ENCODE measurements at places on chromosomes 11 and 22.

DNA sequence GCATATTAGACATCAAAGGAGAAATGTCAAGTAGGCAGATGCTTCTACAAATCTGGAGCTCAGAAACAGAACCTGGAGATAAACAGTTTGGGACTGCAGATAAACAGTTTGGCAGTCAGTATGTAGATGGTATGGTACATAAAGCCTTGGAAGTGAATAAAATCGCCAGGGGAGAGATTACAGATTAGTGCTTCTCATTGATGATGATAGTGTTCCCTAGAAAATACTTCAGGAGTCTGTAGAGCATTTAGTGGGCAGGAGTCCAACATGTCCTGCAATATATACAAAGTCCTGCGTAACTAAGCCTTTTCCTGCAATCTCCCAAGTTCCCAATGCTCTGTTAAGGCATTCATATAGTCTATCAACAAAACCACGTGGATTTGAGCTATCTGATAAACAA lies 35.2 kb downstream of the NARS2 start:
- no peak for DNase-seq

GRCh38 chr11:130477586-130478203 lies 29.2 kb downstream of the ADAMTS15 start:
- DNase-seq, result no peak

DNA sequence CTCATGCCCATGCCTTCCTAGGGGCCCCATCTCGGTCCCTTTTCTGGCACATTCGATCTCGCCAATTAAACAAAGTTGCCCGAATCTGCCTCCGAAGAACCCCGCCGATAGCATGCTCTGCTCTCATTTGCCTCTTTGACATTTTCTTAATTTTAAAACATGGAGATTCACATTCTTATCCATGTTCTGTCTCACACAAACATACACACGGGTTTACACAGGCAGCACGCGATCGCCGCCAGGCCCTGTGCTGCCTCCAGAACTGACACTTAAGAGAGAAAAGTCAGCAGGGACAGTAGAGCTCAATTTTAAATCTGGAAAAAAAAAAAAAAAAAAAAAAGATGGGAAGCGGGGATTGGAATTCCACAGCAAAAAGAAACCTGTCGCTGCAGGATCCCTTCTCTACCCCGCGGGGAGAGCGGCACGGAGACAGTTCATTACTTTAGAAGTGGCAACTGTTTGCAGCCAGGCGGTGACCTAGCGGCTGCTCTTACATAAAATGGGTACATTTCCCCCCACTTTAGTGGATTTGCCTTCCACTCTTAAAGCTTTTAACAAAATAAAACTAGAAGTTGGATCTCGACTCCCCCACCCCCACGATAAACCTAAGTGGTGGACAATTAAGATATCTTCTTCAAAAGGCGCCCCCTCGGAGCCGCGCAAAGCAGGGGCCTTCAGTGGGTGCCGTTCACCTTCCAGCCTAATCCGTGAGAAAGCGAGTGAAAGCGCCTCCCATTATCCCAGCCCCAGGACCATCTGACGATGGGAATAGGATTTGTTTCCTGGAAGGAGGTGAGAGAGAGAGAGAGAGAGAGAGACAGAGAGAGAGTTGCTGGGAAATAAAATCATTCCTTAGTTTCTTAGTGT lies 13.7 kb downstream of the PAX6 start:
- no peak for DNase-seq

DNA sequence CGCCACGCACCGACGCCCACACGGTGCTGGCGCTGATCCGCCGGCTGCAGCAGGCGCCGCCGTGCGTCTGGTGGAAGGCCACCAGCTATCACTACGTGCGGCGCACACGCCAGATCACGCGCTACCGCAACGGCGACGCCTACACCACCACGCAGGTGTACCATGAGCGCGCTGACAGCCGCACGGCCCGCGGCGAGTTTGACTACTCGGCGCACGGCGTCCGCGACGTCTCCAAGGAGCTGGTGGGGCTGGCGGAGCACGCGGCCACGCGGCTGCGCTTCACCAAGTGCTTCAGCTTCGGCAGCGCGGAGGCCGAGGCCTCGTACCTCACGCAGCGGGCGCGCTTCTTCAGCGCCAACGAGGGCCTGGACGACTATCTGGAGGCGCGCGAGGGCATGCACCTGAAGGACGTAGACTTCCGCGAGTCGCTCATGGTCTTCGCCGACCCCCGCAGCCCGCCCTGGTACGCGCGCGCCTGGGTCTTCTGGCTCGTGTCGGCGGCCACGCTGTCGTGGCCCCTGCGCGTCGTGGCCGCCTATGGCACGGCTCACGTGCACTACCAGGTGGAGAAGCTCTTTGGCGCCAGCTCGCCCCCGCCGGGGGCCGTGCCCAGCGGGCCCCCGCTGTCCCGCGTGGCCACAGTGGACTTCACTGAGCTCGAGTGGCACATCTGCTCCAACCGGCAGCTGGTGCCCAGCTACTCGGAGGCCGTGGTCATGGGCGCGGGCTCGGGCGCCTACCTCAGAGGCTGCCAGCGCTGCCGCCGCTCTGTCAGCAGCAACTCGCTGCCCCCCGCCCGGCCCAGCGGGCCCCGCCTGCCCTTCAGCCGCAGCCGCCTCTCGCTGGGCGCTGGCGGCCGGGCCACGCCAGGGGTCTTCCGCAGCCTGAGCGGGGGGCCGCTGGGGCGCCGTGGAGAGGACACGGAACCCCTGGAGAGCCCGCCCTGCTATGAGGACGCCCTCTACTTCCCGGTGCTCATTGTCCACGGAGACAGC lies 3.2 kb downstream of the TMEM151A start:
- DNase-seq, result peak; percentile 22

DNA sequence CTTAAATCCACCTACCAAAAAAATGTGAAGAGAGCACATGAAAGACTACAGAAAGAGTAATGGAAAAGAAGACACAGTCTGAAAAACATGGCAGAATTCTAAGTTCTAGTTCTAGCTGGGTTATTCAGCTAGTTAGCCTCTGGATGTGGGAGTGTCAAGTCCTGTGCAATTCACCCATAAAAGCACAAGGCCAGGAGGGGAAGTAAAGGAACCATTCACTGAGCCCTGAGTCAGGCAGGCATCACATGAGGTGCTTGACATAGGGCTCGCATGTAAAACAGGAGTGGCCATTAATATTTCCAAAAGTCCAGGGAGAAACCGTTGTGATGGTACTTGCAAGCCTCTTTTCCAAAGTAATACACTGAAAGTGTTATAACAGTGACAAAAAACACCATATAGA lies 103.7 kb downstream of the GAB2 start:
- DNase-seq, result no peak

- DNase-seq, result peak; percentile 58
Observed at GRCh38 chr11:71418643-71419042, 29.6 kb downstream of the DHCR7 start.

DNA sequence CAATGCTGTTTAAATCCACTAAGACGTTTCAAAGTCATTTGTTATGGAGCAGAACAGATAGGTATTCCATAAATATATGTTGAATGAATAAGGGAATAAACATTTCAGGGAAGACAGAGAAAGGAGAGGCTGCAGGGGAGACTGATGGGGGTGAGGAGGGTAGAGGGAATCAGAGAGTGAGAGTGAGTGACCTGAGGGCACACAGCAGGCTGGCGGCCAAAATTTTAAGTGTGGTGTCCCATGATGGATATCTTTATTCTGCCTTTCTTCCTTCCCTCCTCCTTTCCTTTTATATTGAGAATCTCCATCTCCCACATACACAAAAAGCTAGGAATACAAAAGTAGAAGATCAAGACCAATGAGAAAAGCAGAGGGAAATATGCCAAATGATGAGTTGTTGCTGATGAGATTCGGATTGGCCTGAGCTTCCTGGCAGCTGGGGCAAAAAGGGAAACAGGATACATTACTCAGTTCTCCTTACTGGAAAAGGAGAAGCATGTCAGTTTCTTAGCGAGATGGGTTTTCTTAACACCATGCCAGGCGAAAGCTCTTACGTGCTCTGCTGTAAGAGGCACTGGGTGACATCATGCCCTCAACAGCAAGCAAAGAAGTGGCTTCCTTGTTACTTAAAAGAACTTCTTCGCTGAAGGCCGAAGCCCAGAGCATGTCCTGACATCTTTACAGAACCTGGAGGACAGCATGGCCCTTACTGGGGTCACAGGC lies 11.2 kb upstream of the CYTH4 start:
- DNase-seq, result no peak

DNA sequence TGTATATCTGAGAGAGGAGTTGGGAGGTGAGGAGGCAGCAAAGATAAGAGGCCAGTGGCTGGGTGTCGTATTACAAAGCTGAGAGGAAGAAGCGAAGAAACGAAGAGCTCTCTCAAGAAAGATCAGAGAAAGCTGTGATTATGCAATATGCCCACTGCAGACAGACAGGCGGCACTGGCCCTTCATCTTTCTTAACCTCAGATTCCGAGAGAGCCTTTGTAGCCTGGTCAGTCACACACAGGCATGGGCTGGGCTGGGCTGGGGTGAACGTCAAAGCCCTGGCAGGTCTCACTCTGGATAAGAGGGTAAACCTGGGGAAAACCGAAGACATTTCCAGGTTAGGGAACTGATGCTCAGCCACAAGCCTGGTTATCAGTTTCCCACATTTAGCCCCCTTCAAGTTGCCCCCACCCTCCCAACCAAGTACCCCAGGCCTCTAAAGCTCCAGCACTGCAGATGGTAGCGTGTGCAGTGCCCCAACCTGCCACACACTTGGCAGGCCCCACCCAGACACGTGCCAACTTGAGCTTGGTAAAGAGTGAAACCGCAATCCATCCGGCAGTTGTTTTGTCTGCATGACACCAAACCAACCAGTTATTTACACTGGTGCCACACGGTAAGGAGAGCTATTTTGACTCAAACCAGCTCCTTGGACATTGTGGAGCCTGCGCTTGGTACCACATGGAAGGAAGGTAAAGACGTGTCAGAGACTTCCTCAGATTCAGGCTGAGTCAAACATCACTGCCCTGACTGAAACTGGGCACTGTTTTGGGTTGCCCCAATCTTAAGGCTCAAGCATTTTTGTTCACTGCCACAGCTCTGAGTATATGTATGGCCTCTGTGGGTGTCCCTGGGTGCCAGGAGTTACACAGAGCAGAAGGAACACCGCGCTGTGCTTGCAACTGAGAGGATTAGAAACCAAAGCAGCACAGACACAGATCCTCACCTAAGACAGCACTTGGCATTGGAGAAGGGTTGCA lies 135.9 kb downstream of the FDX1 start:
- DNase-seq, result no peak

GRCh38 chr11:57457643-57458023 lies 2.7 kb upstream of the RTN4RL2 start:
- DNase-seq, result no peak

- DNase-seq, result no peak
Observed at GRCh38 chr22:37454857-37455686, 27.8 kb upstream of the ELFN2 start.

- no peak for DNase-seq
Observed at GRCh38 chr11:121586750-121587149, 134.0 kb upstream of the SORL1-AS1 start.

- no peak for DNase-seq
Observed at GRCh38 chr22:32652645-32653270, 148.7 kb upstream of the TIMP3 start.

GRCh38 chr11:86753459-86753858 lies 46.9 kb upstream of the PRSS23 start:
- DNase-seq, result peak; percentile 50

DNA sequence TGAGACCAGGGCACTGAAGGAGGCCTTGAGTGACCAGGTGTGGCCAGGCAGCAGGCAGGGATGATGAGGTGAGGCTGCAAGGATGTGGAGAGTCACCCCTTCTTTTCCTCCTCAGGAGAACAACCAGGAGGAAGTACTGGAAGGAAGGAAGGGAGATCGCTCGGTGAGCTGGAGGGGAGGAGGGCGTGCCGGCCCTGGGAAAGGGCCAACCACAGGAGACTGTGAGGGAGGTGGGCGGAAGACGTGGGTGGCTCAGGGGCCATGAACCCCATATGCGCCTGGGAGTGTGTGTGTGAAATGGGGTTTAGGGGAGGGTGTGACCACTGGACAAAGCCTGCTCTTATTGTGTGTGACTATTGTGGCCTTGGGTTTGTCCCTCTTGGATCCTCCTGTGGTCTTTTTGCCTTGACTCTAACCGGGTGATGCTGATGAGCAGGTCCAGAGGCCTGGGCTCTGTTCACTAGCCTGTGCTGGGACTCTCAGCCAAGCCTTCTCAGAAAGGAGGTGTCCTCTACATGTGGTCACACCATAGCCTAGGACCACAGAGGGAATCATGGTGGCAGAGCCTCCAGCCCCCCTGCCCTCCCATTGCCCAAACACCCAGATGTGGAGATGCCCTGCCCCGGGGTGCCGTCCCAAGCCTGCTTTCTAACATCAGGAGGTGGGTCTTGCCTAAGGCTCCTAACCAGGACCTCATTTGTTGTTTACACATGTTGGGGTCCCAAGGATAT lies 41.3 kb upstream of the TUB start:
- DNase-seq, result no peak

GRCh38 chr22:36155702-36156101 lies 4.9 kb downstream of the APOL3 start:
- peak; percentile 82 for DNase-seq

- DNase-seq, result no peak
Observed at GRCh38 chr11:124320097-124320496, at the start of gene OR8D2. OR8D2 (minus strand) TSS chr11:124320197; CDS start chr11:124320197, 0 bp downstream.

DNA sequence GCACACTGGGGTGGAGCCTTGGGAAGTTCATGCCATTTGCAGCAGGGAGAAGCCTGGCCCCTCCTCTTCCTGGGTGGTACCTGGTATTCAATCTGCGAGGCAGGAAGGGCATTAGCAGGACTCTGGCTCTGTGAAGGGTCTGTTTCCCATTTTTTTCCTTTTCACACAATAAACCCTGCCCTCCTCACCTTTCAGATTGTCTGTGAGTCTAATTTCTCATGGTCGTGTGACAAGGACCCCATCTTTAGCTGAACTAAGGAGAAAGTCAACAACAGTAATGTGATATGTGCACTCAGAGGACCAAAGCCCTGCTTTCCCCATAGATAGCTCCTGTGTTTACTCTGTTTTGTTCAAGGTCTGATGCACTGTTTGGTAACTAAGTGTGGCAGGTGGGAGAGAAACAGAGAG lies 26.6 kb upstream of the CASP4 start:
- no peak for DNase-seq

GRCh38 chr11:72008728-72009127 lies 10.0 kb downstream of the IL18BP start:
- no peak for DNase-seq

DNA sequence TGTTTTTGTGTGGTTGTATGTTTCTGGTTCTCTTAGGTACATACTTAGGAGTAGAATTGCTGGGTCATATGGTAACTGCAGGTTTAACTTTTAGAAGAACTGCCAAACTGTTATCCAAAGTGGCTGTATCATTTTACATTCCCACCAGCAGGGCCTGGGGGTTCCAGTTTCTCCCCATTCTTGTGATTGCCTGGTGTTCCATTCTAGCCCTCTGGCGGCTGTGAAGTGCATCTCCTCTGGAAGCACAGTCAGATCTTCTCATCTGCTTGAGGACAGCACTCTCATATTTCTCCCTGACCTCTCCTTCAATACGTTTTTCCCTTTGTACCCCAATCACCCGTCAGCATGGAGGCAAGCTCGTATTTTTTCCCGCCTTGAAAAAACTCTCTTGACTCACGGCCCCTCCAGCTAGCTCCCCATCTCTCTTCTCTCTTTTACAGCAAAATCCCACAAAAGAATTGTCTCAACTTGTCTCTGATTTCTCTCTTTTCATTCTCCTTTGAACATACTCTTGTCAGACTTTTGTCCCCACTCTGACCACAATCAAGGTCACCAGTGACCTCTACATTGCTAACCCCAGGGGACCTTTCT lies 56.8 kb upstream of the THY1 start:
- no peak for DNase-seq

GRCh38 chr22:20455709-20456063 lies 18.1 kb upstream of the SCARF2 start:
- DNase-seq, result no peak

- no peak for DNase-seq
Observed at GRCh38 chr11:6027501-6027900, 3.1 kb downstream of the OR56A1 start.

Measured in left hindlimb (tissue), 1 donor.